Left hindlimb (tissue), 1 donor: ENCODE measurements at places on chromosomes 11 and 22.
A peak's percentile ranks its signal among the peaks of the same experiment; 100 is the strongest.

DNA sequence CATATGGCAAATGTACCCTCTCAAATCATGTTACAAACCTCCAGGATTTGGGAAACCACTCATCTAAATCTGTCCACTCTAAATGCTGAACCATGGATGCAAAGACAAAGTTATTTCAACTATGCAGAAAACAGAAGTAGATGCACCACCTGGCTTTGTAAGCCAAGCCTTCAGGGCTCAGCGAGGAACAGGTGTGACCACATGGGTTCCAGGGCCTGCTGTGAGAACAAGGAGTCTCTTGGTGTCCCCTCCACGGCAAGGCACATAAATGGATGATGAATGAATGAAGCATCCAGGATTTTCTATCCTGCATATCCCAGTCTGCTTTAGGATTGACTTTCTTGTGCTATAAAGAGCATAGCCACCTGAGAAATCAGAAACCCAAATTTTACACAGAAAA, 284.5 kb downstream of the LARGE1 start:
- no peak for DNase-seq

DNA sequence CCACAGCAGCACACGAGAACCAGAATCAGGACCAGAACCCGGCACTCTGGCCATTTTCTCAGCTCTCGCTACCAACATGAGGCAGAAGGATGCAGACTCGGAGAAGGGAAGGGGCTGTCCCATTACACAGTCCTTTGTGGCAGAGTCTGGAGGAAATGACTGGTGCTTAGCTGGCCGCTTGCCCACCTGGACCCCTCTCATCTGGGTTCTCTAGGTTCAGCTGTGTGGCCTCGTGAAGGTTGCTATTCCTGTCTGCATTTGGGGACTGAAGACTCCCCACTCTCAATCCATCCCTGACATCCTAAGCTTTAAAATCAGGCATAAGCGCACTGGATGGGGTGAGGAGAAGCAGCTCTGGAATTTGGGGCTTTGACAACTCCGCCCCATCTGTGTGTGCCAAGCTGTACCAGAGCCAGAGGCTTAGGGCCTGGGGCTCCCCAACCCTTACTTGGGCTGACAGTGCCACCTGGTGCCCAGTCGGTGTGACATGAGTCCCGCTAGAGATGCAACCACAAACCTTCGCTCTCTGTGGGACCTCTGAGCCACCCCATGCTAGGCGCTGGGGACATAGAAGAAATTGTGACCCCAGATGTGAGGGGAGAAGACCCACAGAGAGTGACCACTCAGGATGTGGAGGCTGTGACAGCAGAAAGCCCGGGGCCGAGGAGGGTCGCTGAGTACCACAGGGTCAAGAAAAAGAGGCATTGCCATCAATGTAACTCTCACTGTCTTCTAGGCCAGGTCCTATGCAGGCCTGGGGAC, 35.8 kb upstream of the FCHSD2 start:
- DNase-seq, result peak; percentile 90

DNA sequence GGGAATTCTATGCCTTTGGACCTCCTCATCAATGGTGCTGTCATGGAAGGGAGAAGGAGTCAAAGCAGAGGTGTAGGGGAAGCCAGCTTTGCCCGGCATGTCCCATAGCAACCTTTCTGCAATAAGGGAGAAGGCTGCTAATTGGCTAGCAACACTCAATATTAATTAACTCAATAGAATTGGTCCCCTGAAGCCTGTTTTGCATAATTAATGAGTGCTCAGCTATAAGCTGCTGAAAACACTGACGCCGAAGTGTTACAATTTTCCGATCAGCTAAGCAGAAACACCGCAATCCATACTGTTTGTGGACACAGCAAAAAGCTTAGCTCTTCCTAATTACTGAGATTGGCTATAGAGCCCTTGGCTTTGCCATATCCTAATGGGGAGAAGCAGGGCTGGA, 245.0 kb downstream of the CSNK2A3 start:
- DNase-seq, result no peak

- DNase-seq, result no peak
These were observed 3.6 kb upstream of the TP53I11 start for GRCh38 chr11:44954051-44954906.

- DNase-seq, result no peak
These were observed 1.8 kb upstream of the RNF169 start for GRCh38 chr11:74746868-74747267.

DNA sequence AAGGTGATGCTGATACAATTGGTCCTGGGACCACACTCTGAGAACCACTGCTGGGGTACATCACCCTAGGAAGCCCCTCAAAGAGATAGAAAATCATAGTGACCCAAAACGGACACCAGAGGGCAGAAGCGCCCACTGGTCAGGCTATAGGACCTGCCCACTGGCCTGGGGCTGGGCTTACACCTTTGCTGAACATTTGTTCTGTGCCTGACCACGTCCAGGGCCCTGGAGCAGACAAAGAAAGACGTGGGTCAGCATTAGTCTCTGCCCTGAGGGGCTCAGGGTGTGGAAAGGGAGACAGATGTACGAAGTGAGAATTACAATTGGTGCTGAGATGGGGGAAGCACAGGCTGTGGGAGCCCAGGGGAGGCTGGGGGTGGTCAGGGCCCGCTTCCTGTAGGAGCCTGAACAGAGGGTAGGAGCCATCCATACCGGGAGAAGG, 14.4 kb upstream of the SERPINH1 start:
- peak; percentile 79 for DNase-seq

- no peak for DNase-seq
These were observed 27.3 kb downstream of the ARRB1 start for GRCh38 chr11:75324189-75324588.

- DNase-seq, result peak; percentile 37
These were observed 20.0 kb upstream of the TALDO1 start for GRCh38 chr11:727281-727701.

GRCh38 chr22:25490896-25491295, 73.6 kb upstream of the GRK3 start:
- no peak for DNase-seq

GRCh38 chr11:1949302-1949701, 2.2 kb downstream of the MRPL23 start:
- no peak for DNase-seq

DNA sequence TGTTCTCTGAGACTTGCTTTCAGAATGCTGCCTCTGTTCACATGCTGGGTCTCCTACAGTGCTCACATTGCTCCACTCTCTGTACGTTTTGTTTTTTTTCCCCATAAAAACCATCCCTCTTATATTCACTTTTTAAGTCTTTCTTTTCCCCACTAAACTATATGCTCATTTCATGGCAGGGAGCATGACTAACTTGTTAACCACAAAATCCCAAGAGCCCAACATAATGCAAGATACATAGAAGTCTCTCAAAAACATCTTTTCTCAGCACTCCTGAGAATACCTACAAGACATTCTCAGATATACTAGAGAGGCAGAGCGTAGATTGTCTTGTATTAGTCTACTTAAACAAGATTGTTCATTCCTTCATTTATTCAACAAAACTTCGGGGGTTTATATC, 73.3 kb downstream of the FAM76B start:
- no peak for DNase-seq

DNA sequence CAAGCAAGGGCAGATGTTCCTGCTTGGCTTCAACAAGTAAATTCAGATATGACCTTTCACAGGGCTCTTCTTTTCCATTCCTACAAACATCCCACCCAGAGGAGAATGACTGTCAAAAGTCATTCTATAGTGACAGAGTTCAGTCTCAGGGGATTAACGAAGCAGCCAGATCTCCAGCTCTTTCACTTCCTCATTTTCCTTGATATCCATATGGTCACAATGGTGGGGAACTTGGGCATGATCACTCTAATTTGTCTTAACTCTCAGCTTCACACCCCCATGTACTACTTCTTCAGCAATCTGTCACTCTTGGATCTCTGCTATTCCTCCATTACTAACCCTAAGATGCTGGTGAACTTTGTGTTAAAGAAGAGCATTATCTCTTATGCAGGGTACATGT, 15.0 kb upstream of the OR8B8 start:
- no peak for DNase-seq

DNA sequence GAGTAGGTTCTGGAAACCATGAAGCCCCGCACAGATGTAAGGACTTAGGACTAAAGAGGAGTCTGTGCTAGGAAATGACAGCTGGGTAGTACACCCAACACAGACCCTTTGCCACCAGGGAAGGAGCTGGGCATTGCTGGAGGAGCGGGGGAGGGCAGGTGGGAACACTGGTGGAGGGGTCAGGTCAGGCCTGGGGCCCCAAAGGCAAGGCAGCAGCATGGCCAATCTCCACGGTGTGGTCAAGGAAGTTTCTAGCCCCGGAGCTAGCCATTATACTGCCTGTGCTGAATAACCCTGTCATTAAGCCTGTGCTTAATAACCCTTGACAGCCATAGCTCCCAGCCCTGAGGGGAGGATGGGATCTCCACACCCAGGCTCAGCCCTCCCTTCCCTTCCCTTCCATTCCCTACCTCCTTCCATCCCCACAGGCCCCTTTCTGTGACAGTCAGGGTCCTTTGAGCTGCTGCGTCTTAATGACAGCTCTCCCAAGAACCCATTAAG, 2.1 kb downstream of the TMPRSS4 start:
- no peak for DNase-seq

- DNase-seq, result no peak
These were observed 372.6 kb downstream of the SHANK2 start for GRCh38 chr11:70879601-70880285.

DNA sequence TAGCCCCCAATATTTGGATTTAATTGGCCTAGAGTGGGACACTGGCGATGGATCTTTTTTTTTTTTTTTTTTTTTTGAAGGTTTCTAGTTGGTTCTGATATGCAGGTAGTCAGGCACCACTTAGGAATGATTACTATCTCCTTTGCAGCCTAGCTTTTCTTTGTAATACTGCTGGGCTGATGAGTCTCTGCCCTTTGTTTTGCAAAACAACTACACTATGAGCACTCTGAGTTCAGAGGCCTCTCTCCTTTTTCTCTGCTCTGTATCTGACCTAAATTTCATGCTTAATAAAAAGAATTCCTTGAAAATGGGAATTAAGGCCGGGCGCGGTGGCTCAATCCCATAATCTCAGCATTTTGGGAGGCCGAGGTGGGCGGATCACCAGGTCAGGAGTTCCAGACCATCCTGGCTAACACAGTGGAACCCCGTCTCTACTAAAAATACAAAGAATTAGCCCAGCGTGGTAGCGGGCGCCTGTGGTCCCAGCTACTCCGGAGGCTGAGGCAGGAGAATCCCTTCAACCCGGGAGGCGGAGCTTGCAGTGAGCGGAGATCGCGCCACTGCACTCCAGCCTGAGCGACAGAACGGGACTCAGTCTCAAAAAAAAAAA, 1312.3 kb downstream of the FAM181B start:
- no peak for DNase-seq

- no peak for DNase-seq
These were observed 10.3 kb downstream of the OR10D3 start for GRCh38 chr11:124193221-124194010.

- DNase-seq, result no peak
These were observed 717 bp upstream of the ZNF202 start for GRCh38 chr11:123742031-123742723.
